ENCODE measurements at places on chromosomes 7 and 10.

GRCh38 chr7:105212212-105212611, 176.5 kb downstream of the SRPK2 start:
- DNase-seq, result no peak

GRCh38 chr7:128398016-128398840, 11.6 kb downstream of the IMPDH1 start:
- DNase-seq, result peak; percentile 14

GRCh38 chr7:65975814-65976445, 6.1 kb downstream of the GUSB start:
- no peak for DNase-seq

DNA sequence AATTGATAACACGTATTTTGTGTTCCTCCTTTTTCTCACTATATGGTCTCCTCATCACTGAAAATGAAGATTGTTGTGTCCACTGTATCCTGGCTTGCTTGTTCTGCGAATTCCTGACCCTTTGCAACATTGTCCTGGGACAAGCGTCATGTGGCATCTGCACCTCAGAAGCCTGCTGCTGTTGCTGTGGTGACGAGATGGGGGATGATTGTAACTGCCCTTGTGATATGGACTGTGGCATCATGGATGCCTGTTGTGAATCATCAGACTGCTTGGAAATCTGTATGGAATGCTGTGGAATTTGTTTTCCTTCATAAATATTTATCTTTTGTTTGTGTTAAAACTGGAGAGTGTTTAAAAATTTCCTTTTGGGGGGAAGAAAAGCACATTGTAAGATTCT, 93.7 kb downstream of the MDFIC start:
- no peak for DNase-seq

DNA sequence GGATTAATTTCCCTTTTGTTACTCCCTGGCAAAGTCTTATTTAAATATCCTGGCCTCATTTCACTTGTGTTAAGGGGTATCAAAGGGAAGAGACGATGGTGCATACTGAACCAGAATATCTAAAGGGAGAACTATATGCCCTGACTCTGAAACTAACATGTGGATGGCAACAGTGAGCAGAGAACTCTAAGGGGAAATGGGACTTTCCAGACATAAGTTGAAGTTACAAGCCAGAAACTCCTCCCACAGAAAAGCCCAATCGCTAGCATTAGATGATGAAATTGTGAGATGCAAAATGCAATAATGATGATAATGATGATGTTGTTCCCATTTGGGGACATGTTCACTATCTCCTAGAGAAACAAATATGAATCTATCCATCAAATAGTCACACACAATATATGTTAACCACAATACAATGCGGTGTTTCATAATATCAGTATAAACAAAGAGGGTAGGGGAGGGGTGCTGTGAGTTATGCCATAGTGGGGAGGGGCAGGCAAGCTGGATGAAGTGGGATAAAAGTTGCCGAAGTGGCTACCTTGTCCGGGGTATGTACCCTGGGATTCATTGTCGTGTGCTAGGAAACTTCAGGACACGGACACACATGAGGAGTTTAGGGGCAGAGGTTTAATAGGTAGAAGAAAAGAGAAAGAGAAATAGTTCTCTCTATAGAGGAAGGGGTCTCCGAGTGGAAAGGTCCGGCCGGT, 37.1 kb downstream of the TMEM229A start:
- no peak for DNase-seq

- no peak for DNase-seq
Measured at GRCh38 chr10:86188326-86188725, 178.3 kb downstream of the GRID1 start.

DNA sequence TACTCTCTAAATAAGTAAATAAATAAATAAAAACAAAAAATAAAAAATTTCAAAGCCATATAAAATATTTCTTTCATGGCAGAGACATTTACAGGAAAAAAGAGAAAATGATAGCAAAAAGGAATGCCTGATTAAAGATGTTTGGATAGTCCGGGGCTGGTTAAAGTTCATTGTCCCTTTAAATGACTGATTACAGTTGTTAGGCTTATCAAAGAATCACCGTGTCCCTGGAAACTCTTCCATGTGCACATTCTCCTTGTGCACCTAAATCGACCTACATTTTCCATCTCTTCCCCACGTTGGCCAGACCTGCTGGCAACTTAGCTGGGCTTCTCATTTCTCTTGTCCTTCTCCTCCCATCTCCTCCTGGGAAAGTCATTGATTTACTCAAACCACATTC, 69.1 kb downstream of the ABCB5 start:
- DNase-seq, result no peak

GRCh38 chr10:100333661-100334440, 3.8 kb upstream of the PKD2L1 start:
- DNase-seq, result no peak

- no peak for DNase-seq
Measured at GRCh38 chr7:75567948-75568595, 76.0 kb downstream of the SPDYE5 start.

DNA sequence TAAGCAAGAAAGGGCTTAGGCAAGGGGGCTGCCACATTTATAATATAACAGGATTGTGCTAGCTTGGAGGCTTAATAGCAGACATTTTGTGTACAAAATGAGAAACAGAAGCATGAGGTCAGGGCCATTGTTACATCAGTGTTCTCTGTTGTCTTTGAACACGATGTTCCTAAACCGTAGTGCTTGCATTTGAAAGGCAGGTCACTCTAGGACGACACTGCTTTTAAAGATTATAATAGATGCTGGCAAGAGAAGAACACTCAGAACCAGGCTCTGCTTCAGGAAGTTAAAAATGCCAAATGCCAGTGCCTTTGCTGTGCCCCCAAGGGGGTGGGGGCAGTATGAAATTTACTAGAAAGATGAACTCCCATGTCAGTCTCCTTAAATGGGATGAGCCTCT, 91.1 kb downstream of the SORCS3 start:
- DNase-seq, result no peak

DNA sequence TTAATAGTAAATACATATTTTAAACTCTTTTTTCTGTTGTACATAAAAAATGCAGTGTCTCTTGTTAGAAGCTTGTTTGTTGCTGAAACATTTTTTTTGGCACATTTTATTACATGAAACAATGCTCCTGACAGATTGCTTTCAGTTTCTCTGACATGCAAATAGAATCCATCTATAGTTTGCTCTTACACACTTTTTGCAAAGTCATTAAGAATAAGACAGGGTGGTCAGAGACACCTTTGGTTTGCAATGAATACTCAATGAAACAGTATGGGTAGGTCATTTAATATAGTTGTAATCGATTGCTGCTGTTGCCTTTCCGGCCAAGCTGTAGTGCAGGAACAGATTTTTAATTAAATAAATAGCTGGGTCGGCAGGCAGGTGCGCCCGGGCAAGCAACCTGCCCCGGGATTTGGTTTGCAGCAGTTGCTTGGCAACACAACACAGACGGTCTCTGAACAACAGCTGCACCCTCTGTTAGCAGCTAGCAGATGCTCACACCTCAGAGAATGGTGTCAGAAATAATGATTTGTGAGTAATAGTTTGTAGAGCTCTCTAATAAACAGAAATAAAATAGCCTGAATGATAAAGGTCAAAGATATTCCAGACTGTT, 115.7 kb upstream of the CACNA2D1 start:
- DNase-seq, result no peak

DNA sequence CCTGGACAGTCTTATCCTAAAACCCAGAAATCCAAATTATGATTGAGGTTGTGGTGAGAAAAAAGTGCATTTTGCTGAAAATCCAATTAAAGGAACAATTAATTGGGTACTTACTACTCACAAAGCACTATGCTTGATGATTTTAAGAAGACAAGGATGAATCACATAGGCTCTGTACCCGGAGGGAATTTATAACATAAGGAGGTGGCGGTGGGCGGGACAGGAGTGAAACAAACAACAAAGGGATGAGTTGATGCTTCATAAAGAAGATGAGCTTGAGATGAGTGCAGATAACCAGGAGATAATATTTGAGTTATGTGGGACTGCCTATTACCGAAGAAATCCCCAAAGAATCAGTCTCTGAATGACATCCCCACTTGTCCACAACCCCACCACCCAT, 171.1 kb upstream of the FZD8 start:
- no peak for DNase-seq

DNA sequence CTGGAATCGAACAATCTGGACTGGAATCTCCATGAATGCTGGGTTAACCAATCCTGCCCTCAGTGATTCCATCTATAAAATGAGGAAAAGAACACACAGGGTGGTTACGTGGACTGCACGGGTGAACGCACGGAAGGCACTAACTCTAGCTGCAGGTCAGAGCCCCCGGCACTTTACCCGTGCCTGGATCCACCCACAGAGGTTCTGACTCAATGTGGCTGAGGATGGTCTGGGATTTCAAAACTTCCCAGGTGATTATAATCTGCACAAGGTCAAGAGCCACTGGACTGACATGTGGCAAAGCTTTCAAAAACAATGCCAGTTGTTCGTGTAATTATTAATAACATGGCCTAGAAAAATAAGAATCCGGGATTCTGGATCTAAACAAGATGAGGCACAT, 29.2 kb downstream of the KIAA1549 start:
- DNase-seq, result no peak

GRCh38 chr10:34716958-34717357, 98.1 kb downstream of the PARD3 start:
- no peak for DNase-seq

DNA sequence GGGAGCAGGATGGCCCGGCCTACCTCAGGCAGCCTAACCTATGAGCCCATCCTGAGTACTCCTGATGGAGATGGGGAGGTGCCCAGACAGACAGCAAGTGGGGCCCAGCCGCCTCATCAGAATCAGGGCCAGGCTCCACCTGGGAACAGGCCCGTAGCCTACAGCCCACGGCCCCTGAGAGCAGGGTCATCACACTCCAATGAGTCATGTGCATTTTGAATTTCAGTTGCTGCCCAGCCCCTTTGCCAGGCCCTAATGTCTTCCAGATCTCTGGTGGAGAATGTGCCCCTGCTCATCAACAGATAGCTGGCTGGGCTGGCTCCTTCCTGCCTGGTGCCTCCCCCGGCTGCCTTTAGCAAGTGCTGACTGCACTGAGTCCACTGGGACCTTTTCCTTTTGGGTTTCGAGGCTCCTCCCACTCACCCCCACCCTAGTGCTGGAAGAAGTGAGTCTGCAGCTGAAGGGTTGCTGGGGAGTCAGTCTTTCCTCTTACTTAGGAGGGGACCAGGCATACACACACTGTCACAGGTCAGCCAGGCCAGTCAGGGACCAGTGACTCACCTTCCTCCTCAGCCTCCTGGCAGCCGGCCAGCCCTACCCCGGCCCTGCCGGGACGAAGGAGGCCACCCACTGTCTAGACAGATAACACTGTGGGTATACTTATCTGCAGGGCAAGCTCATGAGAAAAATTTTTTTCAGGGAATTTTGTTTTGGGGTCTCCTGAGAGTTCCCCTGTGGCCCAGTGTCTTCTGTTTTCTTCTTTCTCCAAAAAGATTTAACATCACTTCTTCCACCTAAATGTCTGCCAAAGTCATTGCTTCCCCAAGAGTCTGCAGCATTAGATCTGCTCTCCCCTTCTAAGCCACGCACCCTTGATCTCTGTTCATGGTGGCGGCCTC, 9.1 kb upstream of the ASIC3 start:
- no peak for DNase-seq

- DNase-seq, result no peak
Measured at GRCh38 chr10:16856567-16856966, 39.3 kb upstream of the RSU1 start.

- DNase-seq, result no peak
Measured at GRCh38 chr10:124061030-124061429, 32.4 kb downstream of the CHST15 start.

DNA sequence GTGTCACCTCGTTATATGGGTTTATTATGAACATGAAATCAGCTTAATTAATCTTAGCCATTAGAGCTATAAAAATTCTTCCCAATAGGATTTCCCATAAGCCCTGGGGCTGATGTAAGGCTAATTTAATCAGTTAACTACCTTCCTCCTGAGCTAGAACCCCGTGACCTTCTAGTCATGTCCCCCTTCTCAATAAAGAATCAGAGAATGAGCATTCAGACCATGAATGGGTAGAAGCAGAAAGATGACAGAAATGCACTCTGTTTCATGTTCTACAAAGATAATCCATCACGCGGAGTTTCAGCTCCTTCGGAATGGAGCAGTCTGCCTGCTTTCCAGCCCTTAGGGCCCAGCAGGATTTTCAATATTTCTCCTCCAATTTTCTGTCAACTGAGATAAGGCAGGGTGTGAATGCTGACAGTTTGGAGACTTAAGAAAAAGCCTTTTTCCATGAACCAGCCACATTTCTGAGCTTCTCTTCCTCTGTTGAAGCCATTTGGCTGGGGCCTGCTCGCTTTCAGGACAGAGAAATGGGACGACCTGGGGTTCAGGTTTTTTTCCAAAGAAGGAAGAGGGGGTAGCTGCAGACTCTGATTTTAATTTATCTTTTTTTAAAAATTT, 211.0 kb downstream of the NEBL start:
- no peak for DNase-seq

GRCh38 chr10:28969413-28969812, 292.1 kb downstream of the BAMBI start:
- no peak for DNase-seq

DNA sequence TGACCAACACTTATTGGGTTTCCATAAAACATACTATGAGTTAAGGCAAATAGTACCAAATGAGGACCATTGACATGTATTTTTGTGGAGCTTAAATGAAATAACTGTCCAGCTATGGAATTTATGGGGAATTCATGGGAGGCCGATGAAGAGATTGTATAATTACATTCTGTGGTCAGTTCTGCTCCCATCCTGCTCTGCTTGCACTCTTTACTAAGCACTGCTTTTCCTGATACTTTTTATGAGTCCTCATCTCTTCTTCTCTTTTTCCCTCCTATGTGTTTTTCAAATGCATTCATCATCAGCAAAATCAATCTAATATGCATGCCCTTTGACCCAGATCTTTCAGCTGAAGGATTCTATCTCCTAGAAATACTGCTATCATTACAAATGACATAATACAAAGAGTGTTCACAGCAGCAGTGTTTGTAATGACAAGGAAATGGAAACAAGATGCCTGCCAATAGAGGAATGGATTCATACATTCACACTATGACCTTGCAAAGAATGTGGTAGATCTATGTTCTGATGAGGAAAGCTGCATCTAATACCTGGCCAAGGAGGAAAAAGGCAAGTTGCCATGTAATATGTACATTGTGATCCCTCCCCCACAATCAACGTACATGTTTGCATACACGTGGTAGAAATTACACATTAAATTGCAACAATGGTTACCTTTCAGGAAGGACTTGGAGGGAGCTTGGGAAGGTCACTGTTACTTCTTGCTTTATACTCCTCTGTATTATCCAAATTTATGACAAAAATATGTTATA, 73.9 kb downstream of the PCGF5 start:
- no peak for DNase-seq

GRCh38 chr7:147894271-147894670, 696.3 kb upstream of the C7orf33 start:
- no peak for DNase-seq

DNA sequence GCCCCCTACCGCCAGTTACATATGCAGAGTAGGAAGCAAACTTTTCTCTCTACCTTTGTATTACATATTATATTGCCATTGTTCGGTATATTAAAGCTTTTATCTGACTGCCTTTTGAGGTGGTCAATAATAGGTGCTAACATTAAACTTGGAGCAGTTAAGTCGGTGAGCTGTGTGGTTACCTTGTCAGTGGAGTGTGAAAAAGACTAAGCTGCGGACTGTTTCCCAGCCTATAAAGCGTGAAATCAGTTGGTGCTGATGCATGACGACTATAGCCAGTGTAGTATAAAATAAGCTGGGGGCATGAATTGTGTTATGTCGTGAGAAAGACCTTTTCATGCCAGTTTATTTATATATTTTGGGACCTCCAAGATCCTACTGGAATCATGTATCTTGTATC, 33.7 kb downstream of the R3HCC1L start:
- DNase-seq, result no peak

Data from activated naive CD4-positive, alpha-beta T cell (primary cell).